ENCODE measurements at places on chromosomes 2 and 18.

DNA sequence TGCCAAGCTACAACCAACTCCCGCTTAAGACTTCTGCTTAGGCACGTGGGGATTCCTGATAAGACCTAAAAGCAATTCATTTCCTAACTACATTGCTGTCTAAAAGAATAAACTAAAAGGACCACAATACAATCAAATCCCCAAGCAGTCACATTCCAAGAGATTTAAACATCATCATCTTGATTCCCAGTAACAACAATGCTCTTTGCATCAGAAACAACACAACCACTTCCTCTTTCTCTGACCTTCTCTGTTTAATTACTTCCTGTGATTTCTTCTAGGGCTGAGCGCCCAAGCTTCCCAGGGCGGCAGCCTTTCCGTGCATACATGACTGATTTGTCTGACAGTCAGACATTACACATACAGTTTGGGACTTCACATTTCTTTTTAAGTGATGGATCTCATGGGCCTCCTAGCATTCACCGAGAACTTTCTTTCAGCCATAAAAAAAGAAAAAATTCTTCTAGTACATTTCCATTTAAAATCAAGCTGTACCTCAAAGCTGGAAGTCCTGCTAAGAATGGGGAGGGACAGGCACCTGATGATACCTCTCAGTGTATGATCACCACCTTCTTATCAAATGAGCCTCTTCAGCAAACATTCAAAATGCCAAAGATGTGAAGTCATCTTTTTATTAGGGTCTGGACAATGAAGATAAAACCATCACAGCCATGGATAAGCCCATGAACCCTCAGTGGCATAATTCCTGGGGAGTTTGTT lies 11.5 kb downstream of the SPRED2 start:
- no peaks in the 10 kb centered on the region for H3K36me3 ChIP-seq
- peaks cover 12% of the 10 kb centered on the region for H3K4me1 ChIP-seq
- H3K27ac ChIP-seq, result no peak overlapping the region
- no peak overlapping the region for H3K4me3 ChIP-seq

GRCh38 chr2:186518291-186518690 lies 32.2 kb downstream of the ZC3H15 start:
- no peaks in the 10 kb centered on the region for H3K27me3 ChIP-seq
- H3K36me3 ChIP-seq, result peaks cover 10% of the 10 kb centered on the region
- H3K27ac ChIP-seq, result no peak overlapping the region
- H3K4me1 ChIP-seq, result no peaks in the 10 kb centered on the region

GRCh38 chr2:232537079-232537478 lies 2.4 kb upstream of the CHRNG start:
- H3K36me3 ChIP-seq, result no peaks in the 10 kb centered on the region
- H3K4me1 ChIP-seq, result no peaks in the 10 kb centered on the region
- peaks cover 46% of the 10 kb centered on the region for H3K27me3 ChIP-seq
- H3K4me3 ChIP-seq, result no peak overlapping the region
- no peak overlapping the region for H3K27ac ChIP-seq
- DNase-seq, result no peak

GRCh38 chr2:68428746-68429145 lies 38.3 kb downstream of the FBXO48 start:
- H3K4me3 ChIP-seq, result no peak overlapping the region
- no peaks in the 10 kb centered on the region for H3K36me3 ChIP-seq
- no peaks in the 10 kb centered on the region for H3K27me3 ChIP-seq
- DNase-seq, result no peak
- no peak overlapping the region for H3K27ac ChIP-seq

GRCh38 chr2:240298117-240298790 lies 137.2 kb upstream of the GPC1 start:
- H3K27me3 ChIP-seq, result peaks cover 40% of the 10 kb centered on the region
- H3K4me1 ChIP-seq, result no peaks in the 10 kb centered on the region
- DNase-seq, result no peak
- H3K4me3 ChIP-seq, result no peak overlapping the region

DNA sequence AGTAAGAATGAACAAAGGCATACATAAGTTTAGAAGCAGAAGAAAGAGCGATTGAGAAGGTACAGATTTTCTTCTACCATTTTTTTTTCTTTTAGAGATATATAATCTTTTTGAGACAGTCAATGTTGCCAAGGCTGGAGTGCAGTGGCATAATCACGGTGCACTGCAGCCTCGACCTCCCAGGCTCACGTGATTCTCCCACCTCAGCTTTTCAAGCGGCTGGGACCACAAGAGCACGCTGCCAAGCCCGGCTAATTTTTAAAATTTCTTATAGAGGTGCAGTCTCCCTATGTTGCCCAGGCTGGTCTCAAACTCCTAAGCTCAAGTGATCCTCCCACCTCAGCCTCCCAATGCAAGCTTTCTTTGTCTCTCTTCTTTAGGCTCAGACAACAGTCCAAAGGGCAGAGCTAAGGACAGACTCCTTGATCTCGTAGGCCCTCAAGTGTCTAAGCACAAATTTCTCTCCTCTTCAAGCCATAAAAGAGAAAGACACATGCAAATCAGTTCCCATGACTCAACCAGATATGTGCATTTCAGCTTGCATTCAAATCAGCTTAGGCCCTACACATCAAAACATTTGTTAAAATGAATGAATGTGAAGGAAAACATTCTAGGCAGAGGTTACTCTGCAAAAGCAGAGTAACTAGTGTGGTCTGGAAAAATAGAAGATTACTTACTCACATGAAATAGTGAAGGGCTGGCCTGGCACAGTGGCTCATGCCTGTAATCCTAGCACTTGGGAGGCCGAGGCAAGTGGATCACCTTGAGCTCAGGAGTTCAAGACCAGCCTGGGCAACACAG lies 18.0 kb downstream of the ITSN2 start:
- H3K36me3 ChIP-seq, result no peaks in the 10 kb centered on the region
- no peak for DNase-seq
- H3K4me3 ChIP-seq, result no peak overlapping the region
- H3K4me1 ChIP-seq, result peaks cover 30% of the 10 kb centered on the region
- H3K27me3 ChIP-seq, result no peaks in the 10 kb centered on the region

- no peaks in the 10 kb centered on the region for H3K27me3 ChIP-seq
- H3K27ac ChIP-seq, result no peak overlapping the region
- no peak for DNase-seq
- no peaks in the 10 kb centered on the region for H3K4me1 ChIP-seq
- no peaks in the 10 kb centered on the region for H3K36me3 ChIP-seq
- no peak overlapping the region for H3K4me3 ChIP-seq
Observed at GRCh38 chr2:2286592-2286991, 44.5 kb downstream of the MYT1L start.

DNA sequence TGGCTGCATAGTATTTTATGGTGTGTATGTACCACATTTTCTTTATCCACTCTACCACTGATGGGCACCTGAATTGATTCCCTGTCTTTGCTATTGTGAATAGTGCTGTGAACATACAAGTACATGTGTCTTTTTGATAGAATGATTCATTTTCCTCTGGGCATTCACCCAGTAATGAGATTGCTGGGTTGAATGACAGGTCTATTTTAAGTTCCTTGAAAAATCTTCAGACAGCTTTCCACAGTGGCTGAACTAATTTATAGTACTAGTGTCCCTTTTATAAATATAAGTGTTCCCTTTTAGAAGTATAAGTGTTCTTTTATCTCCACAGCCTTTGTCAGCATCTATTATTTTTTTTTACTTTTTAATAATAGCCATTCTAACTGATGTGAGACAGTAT lies 303.9 kb upstream of the EPHA4 start:
- no peak overlapping the region for H3K4me3 ChIP-seq
- DNase-seq, result no peak
- no peaks in the 10 kb centered on the region for H3K36me3 ChIP-seq
- no peaks in the 10 kb centered on the region for H3K4me1 ChIP-seq
- H3K27ac ChIP-seq, result no peak overlapping the region

GRCh38 chr2:11784747-11785610 lies 38.5 kb downstream of the LPIN1 start:
- H3K4me3 ChIP-seq, result no peak overlapping the region
- DNase-seq, result no peak
- peaks cover 2% of the 10 kb centered on the region for H3K27me3 ChIP-seq
- peaks cover 18% of the 10 kb centered on the region for H3K36me3 ChIP-seq
- H3K4me1 ChIP-seq, result no peaks in the 10 kb centered on the region

DNA sequence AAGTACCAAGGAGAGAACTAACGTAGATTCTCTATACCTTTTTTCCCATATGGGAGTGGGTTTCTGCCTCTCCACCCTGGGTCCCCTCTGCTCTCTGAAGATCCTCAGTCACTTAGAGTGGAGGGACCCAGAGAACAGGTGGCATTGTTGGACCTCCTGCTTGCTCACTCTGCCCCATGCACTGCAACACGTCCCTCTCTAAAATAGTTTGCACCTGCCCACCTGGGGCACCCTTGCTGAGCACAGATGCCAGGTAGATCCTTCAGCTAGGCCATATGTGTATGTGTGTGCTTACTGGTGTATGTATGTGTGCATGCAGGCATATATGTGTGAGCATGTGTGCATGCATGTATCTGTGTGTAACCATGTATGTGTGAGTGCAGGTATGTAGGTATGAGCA lies 2.2 kb downstream of the IL36RN start:
- no peak overlapping the region for H3K27ac ChIP-seq
- no peak overlapping the region for H3K4me3 ChIP-seq
- no peak for DNase-seq

Data from T-cell (primary cell).